ENCODE measurements at places on chromosomes 3 and 15. TPM values are rescaled to one million over a fixed set of nuclear protein-coding genes. Genes with fewer than 3 reads are reported as not detected.

GRCh38 chr3:17133632-17134545 lies 249.1 kb downstream of the PLCL2 start:
- no peak for DNase-seq

DNA sequence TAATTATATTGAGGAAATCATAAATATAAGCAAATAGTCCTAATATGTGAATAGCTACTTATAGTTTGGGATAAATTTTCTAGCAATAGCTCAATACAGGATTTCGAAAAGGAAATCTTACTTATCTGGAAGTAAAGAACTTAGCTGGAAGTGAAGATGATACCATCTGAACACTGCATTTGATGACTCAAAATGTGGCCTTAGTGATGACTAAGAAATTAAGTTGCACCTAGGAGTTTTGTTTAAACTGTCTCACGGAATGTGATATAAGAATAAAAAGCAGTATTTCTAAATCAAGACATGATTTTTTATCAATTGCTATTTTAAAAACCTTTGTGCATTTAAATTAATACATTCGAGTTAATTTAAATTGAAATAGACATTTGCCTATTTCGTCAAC lies 91.2 kb downstream of the EOMES start:
- DNase-seq, result no peak

- no peak for DNase-seq
Observed at GRCh38 chr15:85019815-85020590, 38.3 kb downstream of the PDE8A start.

GRCh38 chr15:32967521-32967920 lies 227.0 kb downstream of the FMN1 start:
- DNase-seq, result no peak

DNA sequence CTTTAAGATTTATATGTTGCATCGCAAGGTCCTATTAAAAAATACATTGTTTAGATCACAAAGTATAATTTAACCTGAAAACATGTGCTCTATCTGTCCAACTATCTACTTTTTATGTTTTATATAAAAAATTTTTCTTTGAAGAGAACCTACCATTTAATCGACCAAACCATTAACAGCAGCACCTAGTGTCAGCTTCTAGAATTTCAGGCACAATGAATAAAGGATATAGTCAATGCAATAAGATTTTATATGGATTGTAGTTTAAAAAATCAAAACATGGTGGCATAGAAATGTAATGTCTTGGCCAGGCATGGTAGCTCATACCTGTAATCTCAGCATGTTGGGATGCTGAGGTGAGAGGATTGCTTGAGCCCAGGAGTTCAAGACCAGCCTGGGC lies 313.7 kb downstream of the GAP43 start:
- no peak for DNase-seq

DNA sequence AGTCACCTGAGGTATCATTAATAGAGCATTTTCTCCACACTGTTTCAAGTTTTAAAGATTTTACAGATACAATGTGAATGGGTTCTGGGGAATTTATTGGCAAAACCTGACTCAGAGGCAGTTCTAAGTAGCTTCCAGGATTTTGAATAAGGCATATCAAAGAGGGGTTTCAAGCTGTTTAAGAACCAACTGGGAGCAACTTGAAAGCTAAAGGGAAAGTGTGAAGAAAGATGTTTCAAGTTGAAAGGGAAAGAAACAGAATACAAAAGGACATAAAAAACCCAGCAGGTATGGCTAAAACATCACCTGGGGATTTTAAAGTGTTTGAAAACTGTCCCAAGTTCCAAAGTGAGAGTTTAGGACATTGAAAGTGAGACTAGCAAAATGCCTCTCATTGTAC lies 17.8 kb upstream of the SERPINI2 start:
- DNase-seq, result no peak

GRCh38 chr3:11643201-11643603 lies 513 bp downstream of the VGLL4 start:
- no peak for DNase-seq

DNA sequence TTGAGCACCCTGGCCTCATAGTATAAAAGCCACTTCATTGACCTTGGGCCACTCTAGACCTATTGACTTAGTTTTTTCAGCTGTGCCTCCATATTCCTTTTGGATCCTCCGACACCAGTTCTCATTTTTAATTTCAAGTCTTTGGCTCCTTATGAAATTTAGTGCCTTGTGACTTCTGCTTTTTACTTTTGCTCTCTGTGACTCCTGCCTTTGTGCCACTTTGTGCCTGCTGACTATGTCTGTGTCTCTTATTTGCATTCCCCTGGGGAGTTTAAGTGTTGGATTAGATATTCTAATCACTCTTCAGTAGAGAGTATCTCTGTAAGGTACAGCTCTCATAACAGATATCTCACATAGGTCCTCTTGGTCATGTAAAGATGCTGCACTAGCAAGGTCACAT lies 39.6 kb upstream of the GPR149 start:
- no peak for DNase-seq

PRTG gene
- 13.4 TPM for total RNA-seq

FRMD5 gene
- not detected for total RNA-seq

SEMA7A gene
- total RNA-seq, result 0.20 TPM

LRRC31 gene
- not detected for total RNA-seq

Data from NCI-H460 (cell line).